ENCODE measurements at places on chromosomes 5 and 9.

- DNase-seq: no peak
Measured at GRCh38 chr9:21801683-21802417, 586 bp upstream of the MTAP start.

DNA sequence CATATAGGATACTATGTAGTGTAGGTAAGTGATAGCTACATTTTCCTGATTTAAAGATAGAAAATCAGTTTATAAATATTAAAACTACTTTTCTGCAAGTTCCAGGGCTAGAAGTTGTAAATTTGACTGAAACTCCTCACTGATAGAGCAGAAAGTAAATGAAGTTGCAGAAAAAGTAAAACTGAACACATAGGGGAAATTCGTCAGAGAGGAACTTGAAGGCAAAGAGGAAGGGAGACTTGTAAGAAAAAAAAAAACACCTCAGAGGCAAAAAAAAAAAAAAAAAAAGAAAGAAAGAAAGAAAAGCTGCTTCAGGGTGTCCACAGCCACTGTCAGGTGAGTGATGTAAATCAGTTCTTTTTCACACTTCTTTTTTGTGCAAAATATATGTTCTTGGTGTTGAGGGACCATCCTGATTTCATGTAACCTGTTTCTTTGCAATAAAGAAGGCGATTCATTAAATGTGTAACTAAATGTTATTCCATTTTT is 336.2 kb upstream of the ZNF462 start:
- no peak for DNase-seq

GRCh38 chr9:94657021-94657725 is 17.9 kb upstream of the FBP1 start:
- DNase-seq: no peak

DNA sequence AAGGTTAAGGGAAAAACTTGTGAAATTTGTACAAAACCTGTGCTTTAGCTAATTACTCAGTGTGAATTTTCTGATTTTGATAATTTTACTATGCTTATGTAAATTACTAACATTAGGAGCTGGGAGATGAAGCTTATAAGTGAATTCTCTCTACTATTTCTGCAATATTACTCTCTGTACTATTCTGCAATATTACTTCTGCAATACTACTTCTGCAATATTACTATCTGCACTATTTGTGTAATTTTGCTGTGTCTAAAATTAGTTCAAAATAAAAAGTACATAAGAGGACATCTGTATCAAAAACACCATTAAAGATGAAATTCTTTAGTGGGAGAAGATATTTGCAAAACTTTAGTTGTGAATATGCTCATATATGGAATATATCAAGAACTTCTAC is 62.9 kb downstream of the C9 start:
- no peak for DNase-seq

- DNase-seq: no peak
Measured at GRCh38 chr9:107142896-107143603, 140.0 kb upstream of the RAD23B start.

GRCh38 chr9:88828492-88828974 is 162.7 kb upstream of the S1PR3 start:
- DNase-seq: no peak

DNA sequence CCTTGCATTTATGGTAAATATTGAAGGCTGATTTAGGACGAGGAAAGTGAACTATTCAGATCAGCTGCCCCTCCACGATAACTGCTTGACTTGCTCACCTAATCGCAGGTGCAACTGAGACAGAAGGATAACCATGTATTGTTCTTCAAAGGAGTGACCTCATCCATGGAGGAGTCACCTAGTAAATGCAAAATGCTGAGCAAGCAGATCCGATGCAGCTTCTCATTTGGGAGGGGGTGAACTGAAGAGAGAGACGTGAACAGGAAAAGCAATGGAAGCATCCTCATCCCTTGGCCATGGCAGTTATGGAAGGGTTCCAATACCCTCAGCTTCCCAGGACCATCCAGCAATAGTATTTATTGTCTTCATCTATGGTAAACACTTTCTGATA is 47.5 kb downstream of the RASGRF2 start:
- no peak for DNase-seq

- no peak for DNase-seq
Measured at GRCh38 chr5:175284806-175285205, 159.2 kb downstream of the DRD1 start.
